ENCODE measurements at places on chromosomes 11 and 22. TPM values are rescaled to one million over a fixed set of nuclear protein-coding genes. Genes with fewer than 3 reads are reported as not detected.

DNA sequence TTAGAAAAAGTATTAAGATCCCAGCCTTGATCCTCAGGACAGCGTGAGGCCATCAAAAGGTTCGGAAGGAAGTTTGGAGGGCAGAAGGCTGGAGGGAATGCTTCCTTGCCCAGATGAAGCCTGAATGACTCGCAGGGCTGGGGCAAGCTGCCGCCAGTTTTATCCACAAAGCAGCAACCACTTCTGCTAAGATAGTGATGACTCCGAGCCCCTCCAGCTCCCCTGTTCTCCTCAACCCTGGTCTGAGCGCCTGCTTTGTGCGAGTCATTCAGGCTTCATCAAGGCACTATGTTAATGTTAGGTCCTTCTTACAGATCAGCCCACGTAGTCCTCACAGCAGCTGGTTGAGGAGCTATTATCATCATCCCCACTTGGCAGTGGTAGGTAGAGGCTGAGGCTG, 158.8 kb downstream of the COMMD9 start:
- DNase-seq: no peak

- no peak for DNase-seq
Measured at GRCh38 chr11:119758291-119758690, 29.3 kb upstream of the NECTIN1 start.

Gene ADAMTS8
- total RNA-seq: not detected

- no peak for DNase-seq
Measured at GRCh38 chr22:27278946-27279345, 522.6 kb downstream of the MN1 start.

Gene TEX54
- total RNA-seq: 1.5 TPM

GRCh38 chr11:31355817-31356216, 13.7 kb downstream of the DCDC1 start:
- no peak for DNase-seq

DNA sequence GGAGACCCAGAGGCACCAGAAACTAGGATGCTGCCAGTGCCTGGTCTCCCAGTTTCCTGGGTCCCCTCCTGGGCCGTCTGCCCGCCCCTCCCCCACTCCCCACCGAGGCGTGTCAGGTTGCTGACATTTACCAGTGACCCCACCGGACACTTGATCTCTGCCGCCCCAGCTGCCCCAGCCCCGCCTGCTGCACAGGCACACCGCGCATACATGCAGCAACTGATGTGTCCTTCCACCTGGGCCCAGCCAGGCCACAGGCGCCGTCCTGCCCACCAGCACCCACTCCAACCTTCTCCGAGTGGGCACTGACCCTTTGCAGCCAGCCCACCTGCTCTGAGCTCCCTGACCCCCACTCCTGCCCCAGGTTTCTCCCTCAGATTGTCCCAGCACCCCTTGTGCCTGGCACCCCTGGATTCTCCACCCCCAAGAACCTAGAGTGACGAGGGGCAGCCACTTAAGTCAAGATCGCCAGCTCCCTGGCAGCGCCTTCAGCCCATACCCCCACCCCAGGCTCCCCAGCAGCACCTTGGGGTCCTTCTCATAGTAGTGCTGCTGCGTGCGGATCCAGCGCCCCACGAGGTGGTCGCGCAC, 548 bp downstream of the PYGM start:
- DNase-seq: no peak

- DNase-seq: no peak
Measured at GRCh38 chr11:74550991-74551753, 41.2 kb upstream of the POLD3 start.

DNA sequence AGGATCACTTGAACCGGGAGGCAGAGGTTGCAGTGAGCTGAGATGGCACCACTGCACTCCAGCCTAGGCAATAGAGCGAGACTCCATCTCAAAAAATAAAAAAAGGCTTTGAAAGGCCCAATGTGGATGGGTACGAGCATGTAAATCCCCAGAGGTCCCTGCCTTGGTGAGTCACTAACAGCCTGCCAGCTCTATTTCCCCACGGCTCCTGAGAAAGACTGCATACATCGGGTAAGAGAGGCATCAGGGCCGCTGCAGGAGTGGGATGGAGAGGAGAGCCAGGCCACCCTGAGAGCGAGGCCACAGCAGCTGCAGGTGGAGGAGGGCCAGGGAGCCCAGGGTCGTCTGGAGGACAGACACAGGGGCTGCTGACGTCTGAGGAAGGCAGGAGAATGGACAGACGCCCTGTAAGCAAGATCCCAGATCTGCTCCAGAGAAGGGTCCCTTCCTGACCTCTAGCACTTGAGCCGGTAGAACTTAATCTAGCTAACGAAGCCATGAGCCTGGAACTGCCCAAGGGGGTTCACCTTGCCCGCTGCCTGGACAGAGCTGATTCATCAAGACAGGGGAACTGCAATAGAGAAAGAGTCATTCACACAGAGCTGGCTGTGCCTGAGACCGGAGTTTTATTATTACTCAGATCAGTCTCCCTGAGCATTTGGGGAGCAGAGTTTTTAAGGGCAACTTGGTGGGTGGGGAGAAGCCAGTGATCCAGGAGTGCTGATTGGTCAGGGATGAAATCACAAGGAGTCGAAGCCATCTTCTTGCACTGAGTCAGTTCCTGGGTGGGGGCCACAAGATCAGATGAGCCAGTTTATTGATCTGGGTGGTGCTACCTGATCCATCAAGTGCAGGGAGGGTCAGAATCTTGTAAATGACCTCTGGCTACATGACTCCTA, 5.1 kb upstream of the KRTAP5-9 start:
- DNase-seq: peak; percentile 10

GRCh38 chr11:94402355-94402754, 1.1 kb upstream of the GPR83 start:
- no peak for DNase-seq

DNA sequence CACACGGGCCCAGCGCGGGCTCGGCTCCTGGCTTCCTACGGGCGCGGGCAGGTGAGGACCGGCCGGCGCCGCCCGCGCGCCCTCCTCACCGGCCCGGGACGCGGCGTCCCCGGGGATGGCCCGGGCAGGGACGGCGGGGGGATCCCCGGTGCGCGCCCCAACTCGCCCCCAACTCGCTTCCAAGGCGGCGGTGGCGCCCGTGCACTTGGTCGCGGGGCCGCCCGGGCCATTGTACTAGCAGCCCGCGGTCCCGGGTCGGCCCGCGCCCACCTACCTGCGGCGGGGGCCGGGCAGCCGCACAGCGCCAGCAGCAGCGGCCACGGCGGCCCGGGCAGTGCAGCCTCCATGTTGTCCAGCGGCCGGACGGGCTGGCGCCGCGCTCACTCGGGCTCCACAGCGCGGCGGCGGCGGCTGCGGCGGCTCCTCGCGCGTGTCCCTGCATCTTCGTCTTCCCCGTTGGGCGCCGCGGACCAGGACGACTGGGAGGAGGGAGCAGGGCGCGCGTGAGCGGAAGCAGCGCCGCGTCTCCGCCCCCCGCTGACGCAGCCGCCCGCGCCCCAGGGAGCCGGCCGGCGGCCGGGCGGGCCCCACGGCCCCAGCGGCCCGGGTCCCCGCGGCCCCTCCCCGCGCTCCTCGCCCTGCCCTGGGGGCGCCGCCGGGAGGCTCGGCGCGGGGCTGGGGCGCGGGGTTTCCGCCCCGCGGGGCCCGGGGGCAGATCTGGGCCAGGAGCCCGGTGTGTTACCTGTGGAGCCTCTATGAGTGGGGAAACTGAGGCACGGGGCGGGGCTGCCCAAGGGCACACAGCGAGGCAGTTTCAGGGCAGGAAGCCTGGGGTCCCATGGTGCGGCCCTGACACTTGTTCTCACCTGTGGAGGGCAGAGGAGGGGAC, 159.3 kb upstream of the GRK3 start:
- peak; percentile 78 for DNase-seq

GRCh38 chr11:7555052-7555699, 41.4 kb downstream of the PPFIBP2 start:
- DNase-seq: no peak

DNA sequence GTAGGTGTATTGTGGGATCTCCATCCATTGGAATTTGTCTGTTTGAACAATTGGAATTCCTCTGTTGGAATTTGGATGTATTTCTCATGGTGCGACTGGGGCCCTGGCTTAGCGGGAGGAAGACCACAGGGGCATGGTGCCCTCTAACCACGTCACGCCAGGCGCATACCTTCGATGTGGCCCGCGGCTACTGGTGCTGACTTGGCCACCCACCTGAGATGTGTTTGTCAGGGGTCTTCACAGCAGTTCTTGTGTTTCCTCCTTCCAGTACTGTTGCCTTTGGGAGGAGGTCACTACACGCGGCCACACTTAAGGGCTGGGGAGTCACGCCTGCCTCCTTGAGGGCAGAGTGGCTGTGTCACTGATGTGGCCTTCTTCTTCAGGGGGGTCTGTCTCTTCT, 36.6 kb upstream of the GRAMD4 start:
- no peak for DNase-seq

- no peak for DNase-seq
Measured at GRCh38 chr11:118928870-118929500, 3.3 kb upstream of the BCL9L start.

DNA sequence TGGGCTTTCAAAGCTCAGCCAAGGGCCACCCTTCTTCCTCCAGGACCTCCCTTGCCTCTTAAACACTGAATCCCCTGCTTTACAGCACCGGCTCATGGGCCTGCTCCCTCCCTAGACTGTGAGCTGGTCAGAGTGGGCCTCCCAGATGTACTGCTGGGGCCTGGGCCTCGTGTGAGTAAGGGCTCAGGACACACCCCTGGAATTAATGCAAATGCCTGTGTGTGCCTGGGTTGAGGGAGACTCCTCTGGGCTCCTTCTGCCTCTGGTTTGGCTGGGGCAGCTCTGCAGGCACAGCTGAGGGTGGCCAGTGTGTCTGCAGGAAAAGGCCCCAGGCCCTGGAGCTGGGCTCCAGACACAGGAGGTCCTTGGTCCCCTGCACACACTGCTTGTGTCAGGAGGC, 24.2 kb downstream of the ALX4 start:
- DNase-seq: no peak

Measured in activated T-cell treated with anti-CD3 and anti-CD28 coated beads, Interleukin-2, amount 50 U/mL, for 72 hours (primary cell).